NCI-H446 (cell line): ENCODE measurements at places on chromosomes 12 and 14.

DNA sequence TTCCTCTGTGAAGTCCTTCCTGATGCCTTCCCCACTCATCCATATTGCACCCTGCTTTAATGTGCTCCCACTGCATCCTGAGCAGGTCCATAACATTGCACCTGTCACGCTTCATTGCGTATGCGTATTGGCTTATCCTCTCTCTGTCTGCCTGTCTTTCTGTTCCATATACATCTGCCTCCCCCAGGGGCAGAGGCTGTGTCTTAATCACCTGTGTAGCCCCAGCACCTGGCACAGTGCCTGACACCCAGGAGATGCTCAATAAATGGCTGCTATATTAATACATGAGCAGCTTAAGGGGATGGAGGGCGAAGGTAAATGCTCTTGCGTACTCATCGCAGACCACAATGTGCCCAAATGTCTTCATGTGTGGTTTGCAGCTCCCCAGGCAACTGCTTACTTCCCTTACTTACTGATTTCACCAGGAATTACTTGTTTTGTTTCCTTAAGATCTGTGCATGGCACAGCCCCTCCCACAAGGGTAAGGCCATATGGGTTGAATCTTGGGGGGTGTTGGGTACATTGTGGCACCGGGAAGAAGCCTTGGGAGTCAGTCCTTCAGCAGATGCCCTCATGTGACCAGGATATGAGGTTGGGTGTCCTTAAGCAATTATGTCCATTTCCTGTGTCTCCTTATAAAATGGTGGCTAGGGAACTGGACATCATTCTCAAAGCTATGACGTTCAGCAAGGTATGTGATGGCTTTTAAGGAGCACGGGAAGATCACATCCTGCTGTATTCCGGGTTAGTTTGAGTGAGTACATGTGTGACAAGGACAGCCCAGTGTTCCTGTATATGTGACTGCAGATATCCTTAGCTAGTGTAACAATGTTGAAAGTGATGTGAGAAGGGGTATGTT lies 848 bp upstream of the CPNE6 start:
- no peak for DNase-seq

- DNase-seq = no peak
These were observed 85.1 kb upstream of the C14orf180 start for GRCh38 chr14:104494483-104494882.

DNA sequence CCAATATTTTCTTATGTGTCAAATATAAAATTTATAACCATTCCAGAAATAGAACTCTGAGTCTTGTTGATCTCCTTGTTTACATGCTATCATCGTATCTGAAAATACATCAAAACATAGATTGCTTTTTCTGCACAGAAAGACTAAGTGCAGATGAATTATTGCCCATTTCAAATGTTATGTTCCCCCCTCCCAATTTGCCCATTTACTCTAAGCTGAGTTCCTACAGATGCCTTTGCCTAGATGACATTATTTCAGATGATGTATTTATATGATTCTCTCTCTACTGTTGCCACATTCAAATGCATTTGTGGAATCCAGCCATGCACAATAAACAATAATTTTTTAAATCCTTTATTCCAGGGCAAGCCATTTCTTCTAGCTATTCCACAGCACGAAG lies 810.1 kb upstream of the MGAT4C start:
- no peak for DNase-seq

GRCh38 chr14:54627540-54628363 lies 60.8 kb downstream of the SAMD4A start:
- no peak for DNase-seq

DNA sequence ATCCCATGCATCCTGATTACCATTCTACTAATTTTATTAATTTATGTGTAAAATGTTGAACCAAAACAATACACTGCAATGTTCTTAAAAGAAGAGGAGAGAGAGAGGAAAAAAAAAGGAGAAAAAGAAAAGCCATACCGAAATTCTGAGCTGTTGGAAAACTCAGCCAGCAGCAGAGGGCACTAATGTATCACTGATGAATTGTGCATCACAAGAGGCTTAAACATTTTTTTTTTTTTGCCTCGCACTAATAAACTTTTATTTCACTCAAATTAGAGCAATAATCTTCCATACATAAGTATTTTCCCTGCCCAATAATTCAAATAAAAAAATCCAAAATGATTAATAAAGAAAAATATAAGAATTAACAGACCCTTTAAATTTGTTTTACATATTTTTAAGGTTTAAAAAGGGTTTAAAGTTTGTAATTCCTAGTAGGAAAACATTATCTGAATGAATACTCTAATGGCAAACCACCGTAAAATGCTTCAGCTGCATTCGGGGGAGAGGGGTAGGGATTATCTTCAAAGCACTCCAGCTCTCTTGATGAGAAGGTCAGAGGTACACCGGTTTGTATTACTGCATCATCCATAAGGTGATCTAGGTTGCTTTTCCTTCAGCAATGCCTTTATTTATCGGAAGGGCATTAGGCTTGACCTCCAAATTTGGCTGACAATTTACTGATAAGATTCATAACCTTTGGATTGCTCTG lies 41.9 kb downstream of the ATP23 start:
- DNase-seq = peak; percentile 38

DNA sequence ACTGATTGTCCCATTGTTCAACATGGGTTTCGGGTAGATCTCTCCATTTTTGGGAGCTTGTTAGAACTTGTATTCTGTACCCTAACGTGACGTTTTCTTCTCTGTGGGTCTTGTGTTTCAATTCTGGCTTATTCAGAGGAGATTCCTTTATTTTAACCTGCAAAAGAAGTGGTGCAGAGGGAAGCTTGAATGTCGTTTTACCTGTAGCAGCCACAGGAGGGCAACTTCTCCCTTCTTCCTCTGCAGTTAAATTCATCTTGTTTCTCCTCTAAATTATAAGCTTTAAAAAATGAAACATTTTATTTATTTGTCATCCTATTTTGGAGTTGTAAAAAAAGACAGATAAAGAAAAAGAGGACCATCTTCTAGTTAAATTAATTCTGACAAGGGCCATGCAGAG lies 13.7 kb upstream of the CLEC4D start:
- DNase-seq = no peak

DNA sequence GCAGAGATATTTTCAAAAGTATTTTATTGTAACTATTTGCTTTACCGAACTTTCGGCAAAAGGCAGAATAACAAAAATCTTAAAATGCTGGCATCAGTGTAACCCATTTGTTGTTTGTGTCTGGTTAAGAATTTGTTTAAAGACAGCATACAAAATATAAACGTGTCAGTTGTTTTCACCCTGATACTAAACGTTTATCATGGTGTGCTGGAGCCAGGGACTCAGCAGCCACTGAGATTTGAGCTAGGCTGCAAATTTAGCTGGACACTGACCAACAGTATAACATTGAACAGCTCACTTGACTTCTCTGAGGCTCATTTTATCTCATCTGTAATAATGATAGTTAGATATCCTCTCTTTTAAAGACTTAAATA lies 183.7 kb downstream of the TMTC3 start:
- no peak for DNase-seq

- peak; percentile 11 for DNase-seq
These were observed 394.5 kb upstream of the GARIN6 start for GRCh38 chr12:99253068-99253467.

- no peak for DNase-seq
These were observed 11.2 kb downstream of the TBX3 start for GRCh38 chr12:114672817-114673168.

DNA sequence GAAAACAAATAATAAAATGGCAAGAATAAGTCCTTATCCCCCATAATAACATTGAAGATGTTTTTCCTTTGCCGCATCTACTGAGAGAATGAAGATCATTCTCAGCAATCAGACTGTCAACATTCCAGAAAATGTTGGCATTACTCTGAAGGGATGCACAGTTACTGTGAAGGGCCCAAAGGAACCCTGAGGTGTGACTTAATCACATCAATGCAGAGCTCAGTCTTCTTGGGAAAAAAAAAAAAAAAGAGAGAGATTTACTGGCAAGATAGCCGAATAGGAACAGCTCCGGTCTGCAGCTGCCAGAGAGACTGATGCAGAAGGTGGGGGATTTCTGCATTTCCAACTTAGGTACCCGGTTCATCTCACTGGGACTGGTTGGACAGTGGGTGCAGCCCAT lies 41.3 kb upstream of the OR6J1 start:
- no peak for DNase-seq

DNA sequence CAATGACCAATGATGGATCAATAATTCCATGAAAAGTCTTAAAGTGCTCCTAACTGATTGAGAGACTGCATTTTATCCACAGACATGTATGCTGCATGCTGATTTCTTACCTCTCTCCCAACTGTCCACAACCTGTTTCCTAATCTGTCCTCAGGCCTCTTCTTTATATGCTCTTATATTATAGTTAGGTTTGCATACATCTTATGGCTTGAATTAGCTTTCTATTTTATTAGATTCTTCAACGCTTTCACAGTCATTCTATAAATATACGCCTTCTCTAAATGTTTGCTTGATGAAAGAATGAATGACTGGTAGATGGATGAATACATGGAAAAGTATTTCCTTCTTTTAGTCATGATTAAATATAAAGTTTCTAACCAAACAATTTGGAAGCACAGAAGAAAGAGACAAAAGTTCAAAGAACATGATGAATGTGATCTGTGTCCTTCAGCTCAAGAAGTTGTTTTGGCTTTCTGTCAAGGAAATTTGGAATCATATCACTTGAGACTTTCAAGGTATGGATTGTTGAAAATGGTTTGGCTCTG lies 91.8 kb upstream of the NPAS3 start:
- no peak for DNase-seq

- DNase-seq = no peak
These were observed 10.5 kb downstream of the MMP14 start for GRCh38 chr14:22846811-22847307.

- DNase-seq = no peak
These were observed 4.7 kb downstream of the TMEM263 start for GRCh38 chr12:106960443-106960842.

DNA sequence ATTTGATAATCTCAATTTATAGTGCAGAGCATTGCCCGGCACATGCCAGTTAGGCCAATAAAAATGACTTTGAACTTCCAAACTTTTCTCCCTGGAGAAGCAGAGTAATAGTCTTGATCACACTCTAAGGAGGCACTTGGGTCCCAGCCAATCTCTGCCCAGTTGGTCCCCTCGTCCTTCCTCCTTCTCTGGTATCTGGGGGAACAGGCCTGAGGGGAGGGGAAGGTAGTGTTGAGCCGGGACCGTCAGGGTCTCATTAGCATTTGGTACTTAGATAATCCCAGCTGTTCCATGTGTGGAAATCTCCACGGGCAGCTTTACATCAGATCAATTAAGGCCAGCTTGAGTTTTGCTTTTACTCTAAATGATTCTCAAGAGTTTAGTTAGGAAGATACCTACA lies 70.1 kb downstream of the ZNF641 start:
- DNase-seq = no peak

- no peak for DNase-seq
These were observed 30.6 kb downstream of the NAV3 start for GRCh38 chr12:77861317-77861716.

DNA sequence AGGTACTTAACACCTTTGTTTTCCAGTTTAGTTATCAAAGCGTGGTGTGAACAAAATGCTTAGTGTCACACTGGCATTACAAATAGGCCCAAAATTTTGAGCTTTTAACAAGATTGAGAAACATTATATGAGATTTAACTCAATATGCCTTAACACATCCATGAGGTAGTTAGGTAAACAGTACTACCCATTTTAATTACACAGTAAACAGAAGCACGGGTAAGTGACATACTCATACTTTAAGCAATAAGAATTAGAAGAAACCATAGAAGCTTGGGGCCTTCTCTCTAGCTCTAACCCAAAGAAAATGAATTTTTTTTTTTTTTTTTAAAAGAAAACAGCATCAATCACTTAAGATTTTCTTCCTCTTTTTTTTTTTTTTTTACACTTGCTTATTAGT lies 15.5 kb upstream of the PHLDA1 start:
- DNase-seq = no peak

- DNase-seq = no peak
These were observed 11.7 kb upstream of the FLVCR2 start for GRCh38 chr14:75566752-75567151.

- peak; percentile 33 for DNase-seq
These were observed at the start of gene NKX2-1 for GRCh38 chr14:36519431-36520321. NKX2-1 (minus strand) TSS chr14:36520232; CDS start chr14:36520129, 103 bp downstream.

- DNase-seq = peak; percentile 74
These were observed 1.2 kb downstream of the CRY1 start for GRCh38 chr12:107091989-107092641.

GRCh38 chr12:21615431-21615830 lies 10.8 kb upstream of the GYS2 start:
- DNase-seq = no peak

GRCh38 chr14:61575126-61575525 lies 120.2 kb upstream of the HIF1A start:
- DNase-seq = no peak

- peak; percentile 54 for DNase-seq
These were observed at the start of gene MNAT1 for GRCh38 chr14:60734465-60735242. MNAT1 (plus strand) TSS chr14:60734761; CDS start chr14:60734863, 102 bp downstream.

- no peak for DNase-seq
These were observed 17.7 kb downstream of the ATP2B1 start for GRCh38 chr12:89690925-89691324.

DNA sequence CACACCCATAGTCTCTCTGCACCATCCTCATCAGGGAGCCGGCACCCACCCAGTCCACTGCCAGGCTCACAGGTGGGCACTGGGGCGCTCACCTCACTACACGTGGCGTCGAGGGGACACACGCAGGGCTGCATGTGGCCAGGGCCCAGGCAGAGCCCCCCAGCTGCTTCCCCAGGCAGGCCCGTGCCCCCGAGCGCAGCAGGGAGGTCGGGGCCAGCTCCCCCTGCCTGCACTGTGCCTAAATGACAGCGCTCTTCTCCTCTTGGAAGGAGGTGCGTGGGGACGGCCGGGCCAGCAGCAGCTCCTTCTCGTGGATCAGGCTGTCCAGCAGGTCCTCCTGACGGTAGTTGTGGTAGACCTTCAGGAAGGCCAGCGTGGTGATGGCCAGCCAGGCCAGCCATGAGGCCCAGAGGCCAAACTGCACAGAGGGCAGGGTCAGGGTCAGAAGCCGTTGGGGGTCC lies 11.3 kb downstream of the TMEM179 start:
- no peak for DNase-seq

GRCh38 chr12:82436354-82436753 lies 78.0 kb downstream of the METTL25 start:
- no peak for DNase-seq

- DNase-seq = peak; percentile 21
These were observed 242.0 kb upstream of the MDGA2 start for GRCh38 chr14:47917344-47917954.

DNA sequence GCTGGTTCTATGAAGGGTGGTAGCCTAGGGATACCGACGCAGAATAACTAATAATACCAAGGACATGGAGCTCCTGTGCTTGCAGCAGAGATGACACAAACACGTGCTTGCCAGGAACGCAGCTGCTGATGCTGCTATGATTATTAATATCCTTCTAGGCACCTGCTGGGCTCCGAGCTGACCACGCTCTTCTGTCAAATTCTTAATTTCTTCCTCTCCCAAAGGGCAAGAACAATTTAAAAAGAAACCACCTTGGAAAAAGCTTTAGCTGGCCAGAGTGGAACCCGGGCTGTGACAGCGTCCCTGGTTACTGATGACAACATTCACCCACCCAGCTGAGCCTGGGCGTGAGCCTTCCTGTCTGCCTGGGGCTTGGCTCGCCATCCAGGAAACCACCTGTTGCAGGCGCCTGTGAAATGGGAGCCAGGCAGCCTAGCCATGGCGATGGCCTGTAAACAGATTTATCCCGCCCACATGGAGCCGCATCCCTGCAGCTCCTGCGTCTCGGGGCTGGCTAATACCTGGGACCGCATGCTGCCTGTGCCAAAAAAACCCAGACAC lies 28.8 kb downstream of the CLMN start:
- no peak for DNase-seq

- DNase-seq = no peak
These were observed 18.1 kb downstream of the TAMALIN start for GRCh38 chr12:52024845-52025230.

- DNase-seq = no peak
These were observed 648.1 kb downstream of the FSCB start for GRCh38 chr14:43858981-43859380.
